ENCODE measurements at places on chromosomes 6 and 20.

DNA sequence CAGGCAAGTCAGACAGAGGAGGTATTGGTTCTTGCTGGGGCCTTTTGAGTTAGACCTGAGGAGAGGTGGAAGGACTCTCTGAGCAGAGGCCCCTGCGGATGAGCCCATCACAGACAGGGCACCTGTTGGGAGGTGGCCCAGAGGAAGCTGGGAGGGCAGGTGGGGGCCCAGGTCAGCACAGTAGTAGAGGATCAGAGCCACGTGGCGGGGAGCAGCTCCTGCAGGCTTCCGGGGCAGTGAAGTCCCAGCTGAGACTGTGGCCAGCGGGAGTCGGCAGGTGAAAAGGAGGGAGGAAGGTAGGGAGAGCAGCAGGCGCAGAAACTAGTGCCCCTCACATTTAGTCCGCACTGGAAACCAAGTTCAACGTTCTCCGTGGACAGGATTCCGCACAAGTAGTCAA is 61.8 kb downstream of the RSPH3 start:
- DNase-seq, result no peak

DNA sequence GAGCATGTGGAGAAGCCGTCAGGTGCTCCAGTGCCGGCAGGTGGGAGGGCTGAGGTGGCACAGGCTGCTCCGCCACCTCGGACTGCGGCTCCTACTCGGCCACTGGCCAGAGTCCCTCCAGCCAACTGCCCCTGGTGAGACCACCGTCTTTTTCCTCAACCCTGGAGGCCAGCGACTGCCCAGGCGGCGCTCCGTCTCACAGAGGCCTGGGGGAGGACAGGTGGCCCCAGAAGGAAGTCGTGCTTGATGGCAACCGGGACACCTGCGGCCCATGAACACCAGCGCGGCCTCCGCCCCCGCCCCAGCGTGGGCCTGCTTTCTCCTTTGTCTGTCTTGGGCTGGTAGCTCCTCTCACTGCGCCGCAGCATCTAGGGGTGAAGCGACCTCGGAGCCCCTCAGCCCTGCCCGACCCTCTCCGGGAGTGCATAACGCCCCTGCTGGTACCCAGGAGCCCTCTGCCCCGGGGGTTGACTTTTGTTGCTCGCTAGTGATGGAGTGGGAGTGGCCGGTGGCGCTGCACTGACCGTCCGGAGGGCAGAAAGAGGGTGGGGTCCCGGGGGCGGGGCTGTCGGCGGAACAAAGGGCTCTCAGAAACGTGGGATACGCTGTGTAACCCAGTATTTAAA is 706 bp upstream of the TUBB2B start:
- no peak for DNase-seq

DNA sequence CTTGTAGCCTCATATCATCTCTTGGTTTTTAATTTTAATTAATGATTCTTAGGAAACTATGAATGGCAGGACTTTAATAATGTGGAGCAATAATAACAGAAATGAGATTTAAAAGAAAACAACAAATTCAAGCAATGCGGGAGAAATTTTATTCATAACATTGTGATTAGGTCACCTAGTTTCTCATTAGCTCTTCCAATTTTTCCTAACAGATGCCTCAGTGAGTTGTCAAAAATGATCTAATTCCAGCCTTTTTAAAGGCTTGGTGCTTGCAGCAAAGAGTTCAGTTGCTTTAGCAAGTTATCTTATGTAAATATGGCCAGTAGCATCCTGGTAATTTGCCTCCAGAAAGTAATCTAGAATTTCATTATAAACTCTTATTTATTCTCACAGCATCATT is 20.4 kb downstream of the PDE7B start:
- no peak for DNase-seq

GRCh38 chr6:132400555-132400882 is 756 bp downstream of the MOXD1 start:
- no peak for DNase-seq

GRCh38 chr6:16043171-16044135 is 85.4 kb upstream of the MYLIP start:
- no peak for DNase-seq

GRCh38 chr6:44660561-44661220 is 273.2 kb downstream of the CDC5L start:
- no peak for DNase-seq

DNA sequence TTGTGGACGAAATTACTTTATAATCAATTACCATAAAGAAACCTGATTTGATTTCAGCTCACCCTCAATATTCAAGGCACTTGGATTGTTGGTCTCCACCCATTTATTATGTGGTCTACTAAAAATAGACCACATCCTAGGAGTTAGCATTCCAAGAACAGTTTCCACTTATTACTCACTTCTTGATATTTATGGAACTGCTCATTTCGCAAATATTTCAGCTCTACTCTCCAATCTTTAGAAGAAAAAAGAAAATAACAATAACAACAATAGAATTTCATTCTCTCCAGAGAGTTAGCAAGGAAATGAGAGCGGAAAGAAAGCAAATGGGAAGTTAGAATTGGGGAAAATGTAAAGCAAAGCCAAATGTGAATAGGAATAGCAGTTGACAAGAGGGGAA is 26.2 kb upstream of the HDAC2 start:
- no peak for DNase-seq

DNA sequence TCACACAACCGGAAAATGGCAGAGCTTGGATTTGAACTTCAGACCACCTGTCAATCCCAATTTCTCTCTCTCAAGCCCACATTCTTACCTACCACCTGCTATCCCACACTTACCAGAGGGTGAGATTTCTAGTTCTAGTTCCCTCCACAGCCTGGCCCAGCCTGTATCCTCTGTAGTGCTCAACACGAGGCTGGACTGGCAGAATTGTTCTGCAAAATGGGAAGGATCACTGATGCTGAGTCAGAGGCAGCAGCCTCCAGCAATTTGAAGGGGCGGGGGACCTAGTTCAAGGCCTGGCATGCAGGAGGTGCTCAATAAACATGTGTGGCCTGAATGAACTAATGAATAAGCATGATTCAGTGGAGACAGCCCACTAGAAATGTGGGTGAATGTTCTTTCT is 53.6 kb upstream of the TTPAL start:
- DNase-seq, result no peak

DNA sequence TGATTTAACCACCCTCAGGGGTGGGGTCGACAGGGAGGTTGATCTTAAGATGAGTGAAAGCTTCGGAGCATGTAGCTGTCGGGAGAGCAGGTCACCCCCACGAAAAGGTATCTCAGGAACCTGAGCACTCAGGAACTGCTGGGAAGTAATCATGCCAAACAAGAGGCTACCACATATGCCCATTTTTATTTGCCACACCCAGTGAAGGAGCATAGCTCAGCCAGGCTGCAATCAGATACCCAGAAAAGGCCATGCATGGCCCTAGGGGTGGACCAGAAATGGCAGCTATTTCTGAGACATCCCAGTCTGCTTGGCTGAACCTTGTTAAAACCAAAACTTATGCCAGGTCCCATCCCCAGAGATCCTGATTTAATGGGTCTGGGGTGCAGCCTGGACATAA is 72.7 kb upstream of the ISM1 start:
- no peak for DNase-seq

- DNase-seq, result no peak
Observed at GRCh38 chr6:86686496-86686895, 250.8 kb upstream of the HTR1E start.

DNA sequence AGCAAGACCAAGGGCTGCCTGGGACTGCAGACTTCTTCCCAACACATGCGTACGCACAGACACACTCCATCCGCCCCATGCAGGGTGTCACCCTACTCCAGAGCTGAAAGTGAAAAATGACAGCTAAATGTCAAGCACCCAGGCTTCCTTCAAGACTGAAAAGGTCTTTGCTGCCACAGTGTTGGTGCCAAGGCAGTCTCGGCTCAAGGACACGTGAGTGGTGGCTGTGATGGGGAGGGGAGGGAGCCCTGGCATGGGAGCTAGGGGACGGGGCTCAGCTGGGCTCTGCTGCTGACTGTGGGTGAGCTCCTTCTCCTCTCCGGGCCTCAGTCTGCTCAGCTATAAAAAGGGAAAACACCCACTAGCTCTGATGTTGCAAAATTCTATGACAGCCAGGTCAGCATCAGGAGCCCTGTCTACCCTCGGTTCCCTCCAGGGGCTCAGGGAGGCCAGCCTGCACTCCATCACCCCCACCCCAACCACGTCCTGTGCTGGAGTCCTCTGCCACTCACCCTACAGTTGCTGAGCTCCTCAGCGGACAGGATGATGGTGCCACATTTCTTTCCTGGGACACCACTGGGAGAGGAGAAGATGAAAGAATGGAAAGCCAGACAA is 47.6 kb downstream of the CPNE5 start:
- no peak for DNase-seq

- DNase-seq, result no peak
Observed at GRCh38 chr20:42886046-42886445, 303.7 kb downstream of the PTPRT start.

- no peak for DNase-seq
Observed at GRCh38 chr6:160439751-160440150, 91.6 kb downstream of the SLC22A3 start.

GRCh38 chr6:18245642-18246041 is 18.7 kb downstream of the DEK start:
- DNase-seq, result peak; percentile 34

- DNase-seq, result no peak
Observed at GRCh38 chr6:120147071-120147871, 797.7 kb upstream of the MAN1A1 start.

Measured in stimulated activated CD4-positive, alpha-beta T cell treated with anti-CD3 and anti-CD28 coated beads, Interleukin-2, amount 100 ng/mL, for 24 hours (primary cell).